ENCODE measurements at places on chromosomes 16 and 17. TPM values are rescaled to one million over a fixed set of nuclear protein-coding genes. Genes with fewer than 3 reads are reported as not detected.

The SAMD14 gene
- 5.0 TPM for total RNA-seq

The C16orf89 gene
- total RNA-seq: 5.4 TPM

DNA sequence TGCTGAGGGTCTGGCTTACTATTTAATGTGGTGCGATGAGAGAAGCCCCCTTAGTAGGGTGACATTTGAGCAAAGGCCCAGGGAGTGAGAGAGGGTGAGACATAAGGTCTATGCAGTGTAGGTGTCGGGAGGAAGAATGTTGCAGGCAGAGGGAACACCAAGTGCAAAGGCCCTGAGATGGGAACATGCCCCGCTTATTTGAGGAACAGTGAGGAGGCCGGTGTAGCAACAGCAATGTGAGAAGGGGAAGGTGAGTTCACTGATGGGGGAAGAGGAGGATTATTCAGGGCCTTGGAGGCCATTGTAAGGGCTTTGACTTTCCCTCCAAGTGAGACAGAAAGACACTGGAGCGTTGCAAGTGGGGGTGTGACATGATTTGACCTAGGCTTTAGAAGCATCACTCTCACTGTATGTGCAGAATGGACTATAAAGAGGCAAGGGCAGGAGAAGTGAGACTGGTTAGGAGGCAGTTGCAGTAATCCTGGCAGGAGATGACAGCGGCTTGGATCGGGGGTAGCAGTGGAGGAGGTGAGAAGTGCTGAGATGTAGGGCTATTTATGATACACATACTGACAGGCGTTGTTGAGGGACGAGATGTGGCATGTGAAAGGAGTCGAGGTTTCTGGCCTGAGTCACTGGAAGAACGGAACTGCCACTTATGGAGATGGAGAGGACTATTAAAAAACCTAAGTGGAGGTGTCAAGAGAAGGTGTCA is 145.3 kb downstream of the SPECC1 start:
- DNase-seq: no peak

GRCh38 chr16:12162151-12162985 is 185.8 kb downstream of the SNX29 start:
- no peak for DNase-seq

- DNase-seq: no peak
Observed at GRCh38 chr16:56994311-56994710, 5.0 kb downstream of the NLRC5 start.

- no peak for DNase-seq
Observed at GRCh38 chr16:89242795-89243200, 25.3 kb downstream of the ZNF778 start.

Measured in kidney (tissue), 22 donors.